ENCODE measurements at places on chromosomes 2 and 18.
A peak's percentile ranks its signal among the peaks of the same experiment; 100 is the strongest.

- no peak for DNase-seq
These were observed 304.2 kb downstream of the FBXO15 start for GRCh38 chr18:73843455-73843854.

- no peak for DNase-seq
These were observed 145.8 kb downstream of the KIAA1328 start for GRCh38 chr18:36974686-36975085.

GRCh38 chr18:60664736-60665135 lies 292.2 kb upstream of the MC4R start:
- no peak for DNase-seq

GRCh38 chr2:218713922-218714321 lies 3.3 kb downstream of the TTLL4 start:
- DNase-seq: no peak

DNA sequence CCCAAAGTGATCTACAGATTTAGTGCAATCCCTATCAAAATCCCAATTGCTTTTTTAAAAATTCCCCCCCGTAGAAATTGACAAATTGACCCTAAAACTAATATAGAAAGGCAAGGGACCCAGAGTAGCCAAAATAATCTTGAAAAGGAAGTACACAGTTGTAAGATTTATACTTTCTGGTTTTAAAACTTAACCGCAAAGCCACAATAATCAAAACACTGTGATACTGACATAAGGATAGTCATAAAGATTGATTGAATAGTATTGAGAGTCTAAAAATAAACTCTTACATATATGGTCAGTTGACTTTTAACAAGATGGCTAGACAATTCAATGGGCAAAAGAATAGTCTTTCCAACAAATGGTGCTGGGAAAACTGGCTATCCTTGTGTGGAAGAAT lies 58.7 kb upstream of the GAREM2 start:
- no peak for DNase-seq

GRCh38 chr2:60492548-60492947 lies 60.9 kb downstream of the BCL11A start:
- no peak for DNase-seq

GRCh38 chr2:68236103-68236734 lies 16.1 kb downstream of the PPP3R1 start:
- DNase-seq: no peak

DNA sequence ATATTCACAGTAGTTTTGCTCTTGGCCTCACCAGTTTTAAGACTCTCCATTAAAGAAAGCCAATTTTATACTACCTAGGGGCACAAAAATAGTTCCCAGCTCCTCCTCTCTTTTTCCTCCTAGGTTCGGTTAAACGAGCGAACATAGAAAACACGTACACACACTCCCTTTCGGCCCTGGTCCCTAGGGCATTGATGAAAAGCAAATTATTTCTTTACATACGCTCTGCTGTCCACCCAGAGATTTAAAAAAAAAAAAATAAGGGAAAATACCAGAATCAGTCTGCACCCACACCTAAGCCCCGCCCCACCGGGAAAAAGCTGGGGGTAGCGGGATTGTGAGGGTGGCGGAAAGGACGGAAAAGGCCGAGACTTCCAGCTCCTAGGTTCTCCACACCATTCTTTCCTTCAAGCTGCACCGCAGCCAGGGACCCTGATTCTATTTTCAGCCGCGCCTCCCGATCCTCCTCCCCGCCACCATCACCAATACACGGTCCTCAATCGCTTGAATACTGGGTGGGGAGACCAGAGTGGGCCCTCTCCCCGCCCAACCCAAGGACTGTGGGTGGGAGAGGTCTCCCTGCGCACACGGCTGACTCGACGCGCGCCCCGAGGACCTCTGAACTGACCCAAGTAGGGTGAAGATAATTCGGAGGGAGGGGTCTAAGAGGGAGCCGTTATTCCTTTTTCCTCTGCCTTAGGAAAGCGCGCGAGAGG lies 769 bp downstream of the ATF2 start:
- peak; percentile 45 for DNase-seq

DNA sequence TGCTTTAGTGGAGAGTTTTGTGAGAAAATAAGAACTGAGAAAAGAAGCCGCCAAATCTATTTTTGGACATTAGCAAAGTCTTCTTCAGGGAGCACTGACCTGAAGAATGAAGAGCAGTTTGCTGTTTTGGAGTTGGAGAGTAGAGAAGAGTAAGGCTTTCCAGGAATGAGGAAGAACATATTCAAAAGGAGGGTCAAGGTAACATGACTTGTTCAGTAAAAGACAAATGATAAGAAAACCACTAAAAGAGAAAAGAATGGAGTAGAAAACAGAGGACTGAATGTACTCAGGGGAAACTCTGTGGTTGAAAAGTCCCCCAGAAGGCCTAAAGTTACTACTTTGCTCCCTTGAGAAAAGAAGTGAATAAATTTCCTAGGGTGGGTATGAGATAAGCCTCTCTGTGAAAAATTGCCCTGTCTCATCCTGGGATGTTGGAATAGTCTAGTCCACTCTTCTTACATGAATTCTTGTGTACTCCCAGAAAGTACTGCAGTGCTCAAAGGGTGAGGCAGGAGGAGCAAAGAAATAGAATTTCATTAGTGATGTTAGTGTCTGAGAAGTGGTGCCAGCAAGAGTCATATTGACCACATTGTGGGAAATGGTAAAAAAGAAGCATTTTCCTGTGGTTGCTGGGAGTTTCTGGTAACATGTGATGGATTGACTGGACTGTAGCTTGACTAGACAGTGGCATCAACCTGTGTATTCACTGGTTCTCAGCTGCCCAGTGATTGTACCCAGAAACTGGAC lies 27.8 kb downstream of the MBD5 start:
- no peak for DNase-seq

DNA sequence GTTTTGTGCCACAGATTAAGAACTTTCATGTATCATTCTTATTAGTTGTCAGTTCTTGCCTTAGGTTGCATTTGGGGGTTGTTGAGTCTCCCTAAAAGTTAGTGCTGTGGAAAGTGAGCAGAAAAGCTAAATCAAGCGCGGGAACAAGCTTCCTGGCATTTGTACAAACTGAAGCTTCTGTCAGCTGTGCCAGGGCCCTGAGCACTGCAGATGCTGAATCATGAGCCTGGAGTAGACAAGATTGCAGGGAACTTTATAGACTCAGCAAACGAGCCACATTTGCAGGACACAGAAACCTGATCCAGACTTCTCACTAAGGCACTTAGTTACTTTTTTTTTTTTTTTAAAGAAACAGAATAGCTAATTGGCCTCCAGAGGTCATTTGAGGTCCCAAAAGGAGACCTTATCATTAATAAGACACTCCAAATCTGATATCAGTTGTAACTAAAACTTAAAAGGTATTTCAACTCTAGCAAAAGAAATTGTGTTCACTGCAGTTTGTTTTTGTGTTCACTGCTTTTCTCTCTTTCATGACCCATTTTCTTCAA lies 88.7 kb downstream of the ADAM23 start:
- no peak for DNase-seq

GRCh38 chr2:235011929-235012631 lies 60.3 kb downstream of the SH3BP4 start:
- no peak for DNase-seq

- no peak for DNase-seq
These were observed 1093.6 kb downstream of the SUCLG1 start for GRCh38 chr2:83365476-83365875.

DNA sequence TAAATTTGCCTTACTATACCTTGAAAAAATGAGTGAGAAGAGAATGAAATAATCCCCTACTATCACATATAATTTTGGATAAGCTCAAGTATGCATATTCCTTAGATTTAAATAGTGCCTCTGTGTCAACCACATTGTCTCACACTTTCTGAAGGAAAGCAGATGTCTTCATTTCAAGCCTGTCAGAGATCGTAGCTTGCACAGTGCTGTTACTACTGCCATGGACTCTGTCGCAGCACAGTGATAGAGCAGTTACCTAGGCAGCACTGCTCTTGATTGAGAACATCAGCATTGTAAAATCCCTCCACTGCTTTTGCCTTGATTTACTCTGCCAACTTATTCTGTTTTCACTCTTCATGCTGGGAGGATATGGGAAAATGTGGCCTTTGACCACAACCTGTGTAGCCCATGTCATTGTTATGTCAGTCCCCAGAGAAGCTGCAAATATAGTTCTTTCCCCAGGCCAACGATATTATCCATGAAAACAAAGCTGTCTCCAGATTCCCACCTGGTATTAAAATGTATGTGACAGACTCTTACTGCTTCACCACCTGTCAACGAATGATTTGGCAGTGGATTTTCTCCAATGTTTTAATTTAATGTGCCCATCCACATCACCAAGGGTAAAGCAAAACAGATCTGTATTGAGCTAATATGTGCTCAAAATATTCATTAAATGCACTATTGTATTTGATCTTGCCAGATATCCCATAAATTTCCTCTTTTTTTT lies 675.7 kb downstream of the METTL4 start:
- DNase-seq: no peak

DNA sequence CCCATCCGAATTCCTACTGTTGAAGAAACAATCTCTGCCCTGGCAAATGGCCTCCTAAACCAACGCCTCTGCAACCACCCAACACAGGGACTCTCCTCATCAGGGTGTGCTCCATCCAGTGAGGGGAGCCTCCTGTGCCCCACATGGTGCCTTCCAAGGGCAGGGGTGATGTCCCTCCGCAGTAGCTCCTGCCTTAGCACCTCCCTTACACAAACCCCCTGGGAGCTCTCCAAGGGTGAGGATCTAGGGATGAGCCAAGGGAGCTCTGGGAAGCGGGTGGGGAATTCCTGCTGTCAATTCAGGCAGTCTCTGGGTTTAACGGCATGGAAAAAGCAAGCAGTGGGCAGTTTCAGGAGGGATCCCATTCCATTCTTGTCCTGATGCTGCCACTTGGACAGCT lies 3.8 kb downstream of the GALNT14 start:
- DNase-seq: no peak

DNA sequence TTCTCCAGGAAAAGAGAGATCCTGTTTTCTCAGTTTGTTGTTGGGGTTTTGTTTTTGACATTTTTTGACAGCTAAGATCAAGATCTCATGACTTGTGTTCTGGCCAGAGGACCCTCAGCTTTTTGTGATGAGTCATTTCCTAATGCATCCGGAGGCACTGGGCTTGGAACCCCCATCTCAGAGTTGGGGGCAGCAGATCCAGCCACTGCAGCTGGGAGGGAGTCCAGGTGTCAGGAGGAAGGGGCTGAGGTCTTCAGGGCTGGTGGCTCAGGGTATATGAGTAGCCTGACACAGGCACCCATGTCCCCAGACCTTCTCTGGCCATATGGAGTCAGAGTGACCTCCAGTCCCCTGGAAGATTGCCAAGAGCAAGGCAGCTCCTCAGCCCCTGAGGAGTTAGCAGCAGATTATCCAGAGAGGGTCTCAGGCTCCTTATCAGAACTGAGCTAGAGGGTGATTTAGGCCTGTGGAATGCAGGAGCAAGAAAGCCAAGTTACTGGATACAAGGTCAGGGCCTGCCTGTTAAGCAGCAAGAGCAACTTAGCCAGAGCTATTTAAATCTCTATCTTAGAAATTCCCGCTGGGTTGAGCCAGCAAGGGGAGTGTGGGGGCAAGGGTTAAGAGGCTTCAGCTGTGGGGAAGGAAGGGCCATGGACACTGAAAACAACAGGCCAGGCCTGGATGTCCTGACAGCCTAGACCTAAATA lies 62.4 kb downstream of the TANC1 start:
- DNase-seq: no peak

DNA sequence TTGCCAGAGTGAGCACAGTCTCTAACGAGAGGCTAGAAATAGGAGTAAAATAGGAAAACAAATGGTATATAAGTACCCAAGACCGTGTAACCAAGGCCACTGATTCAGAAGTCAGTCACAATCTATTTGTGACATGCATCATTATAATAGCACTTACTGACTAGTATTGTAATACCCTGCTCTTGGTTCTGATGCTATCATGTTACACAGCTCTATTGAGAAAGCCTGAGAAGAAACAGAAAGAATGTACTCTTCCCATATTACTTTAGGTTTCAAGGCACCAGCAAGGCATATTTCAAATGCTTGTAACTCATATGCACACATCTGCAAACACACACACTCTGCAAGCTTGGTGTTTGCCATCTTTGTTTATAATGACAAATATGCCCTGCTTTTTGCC lies 746.4 kb downstream of the SLC4A3 start:
- DNase-seq: no peak

DNA sequence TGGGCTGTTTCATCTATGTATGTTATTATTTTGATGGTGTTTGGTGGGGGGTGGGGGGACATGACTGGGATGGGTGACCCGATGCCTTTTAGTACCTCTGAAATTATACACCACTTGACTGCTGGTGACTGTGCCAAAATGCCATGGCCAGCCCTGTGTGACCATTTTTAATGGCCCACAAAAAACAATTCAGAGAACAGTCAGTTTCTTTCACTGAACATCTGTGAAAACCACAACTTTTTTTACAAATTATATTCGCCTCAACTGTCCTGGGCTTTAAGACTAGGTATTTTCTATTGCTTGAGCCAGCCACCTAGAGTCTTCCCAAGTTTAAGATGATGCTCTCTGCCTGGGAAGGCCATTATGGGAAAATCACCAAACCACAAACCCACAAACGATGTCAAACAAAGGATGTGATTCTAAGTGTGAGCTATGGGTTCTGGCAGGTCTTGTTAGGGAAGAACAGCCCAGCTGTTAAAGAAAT lies 33.9 kb downstream of the FN1 start:
- DNase-seq: no peak

- DNase-seq: no peak
These were observed 232.2 kb downstream of the SETBP1 start for GRCh38 chr18:44912740-44913478.

- DNase-seq: no peak
These were observed 124.8 kb downstream of the DTNA start for GRCh38 chr18:34834897-34835296.

DNA sequence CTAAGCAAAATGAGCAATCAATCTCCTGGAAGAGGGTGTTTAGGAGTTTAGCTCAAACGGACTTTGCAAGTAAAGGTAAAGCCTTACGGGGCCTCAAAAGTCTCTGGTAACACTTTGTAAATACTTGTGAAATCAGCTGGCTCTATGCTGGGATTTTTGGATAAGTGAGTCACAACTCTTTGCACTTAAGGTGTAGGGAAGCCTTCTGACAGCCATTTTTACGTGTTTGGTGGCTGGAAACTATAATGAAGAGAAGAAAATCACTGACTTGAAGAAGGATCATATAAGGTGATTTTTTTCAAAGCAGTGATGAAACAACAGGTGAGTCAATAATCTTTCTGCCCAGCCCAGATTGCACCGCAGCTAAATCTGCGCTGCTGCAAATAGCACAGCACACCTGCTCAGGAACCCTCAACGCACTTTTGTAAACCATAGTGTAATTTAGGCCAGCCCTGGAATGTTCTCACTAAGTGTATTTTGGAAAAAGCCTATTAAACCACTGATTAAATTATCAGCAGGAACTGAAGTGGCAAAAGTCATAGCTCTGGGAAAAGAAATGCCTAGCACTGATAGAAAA lies 218.8 kb downstream of the AGPS start:
- DNase-seq: peak; percentile 28
